SHP77 (cell line): ENCODE measurements at places on chromosomes 2 and 18.

- DNase-seq: no peak
Measured at GRCh38 chr2:13334545-13334944, 617.8 kb downstream of the TRIB2 start.

DNA sequence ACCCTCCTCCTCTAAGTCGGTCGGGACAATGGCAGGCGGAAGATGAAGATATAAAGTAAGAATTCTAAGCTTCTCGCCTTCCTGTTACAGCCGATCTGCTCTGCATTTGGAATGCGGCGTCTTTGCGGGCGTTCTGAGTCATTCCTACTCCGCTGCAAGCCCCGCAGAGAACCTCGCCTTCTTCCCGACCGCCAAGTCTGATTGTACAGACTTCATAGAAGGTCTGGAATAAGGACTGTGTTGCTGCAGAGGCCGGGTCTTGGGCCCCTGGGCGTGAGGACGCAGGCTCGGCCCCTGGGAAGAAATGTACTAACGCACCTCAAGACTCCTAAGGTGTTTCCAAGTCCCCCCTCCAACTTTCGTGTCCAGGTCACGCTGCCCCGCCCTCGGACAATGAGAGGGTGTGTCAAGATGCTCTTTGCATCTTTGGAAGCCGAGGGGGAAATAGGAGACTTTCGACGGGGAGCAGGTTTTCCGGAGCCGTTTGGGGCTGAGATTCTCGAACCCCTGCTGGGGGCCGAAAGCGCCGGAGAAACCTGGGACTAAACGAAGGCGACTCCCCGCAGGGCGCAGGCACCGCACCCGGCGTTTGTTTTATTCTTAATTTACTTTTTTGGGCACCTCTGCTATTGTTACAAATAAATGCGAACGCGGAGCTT, 12.7 kb upstream of the PAX3 start:
- DNase-seq: no peak

GRCh38 chr2:143893371-143893770, 626.5 kb downstream of the ZEB2 start:
- DNase-seq: no peak

DNA sequence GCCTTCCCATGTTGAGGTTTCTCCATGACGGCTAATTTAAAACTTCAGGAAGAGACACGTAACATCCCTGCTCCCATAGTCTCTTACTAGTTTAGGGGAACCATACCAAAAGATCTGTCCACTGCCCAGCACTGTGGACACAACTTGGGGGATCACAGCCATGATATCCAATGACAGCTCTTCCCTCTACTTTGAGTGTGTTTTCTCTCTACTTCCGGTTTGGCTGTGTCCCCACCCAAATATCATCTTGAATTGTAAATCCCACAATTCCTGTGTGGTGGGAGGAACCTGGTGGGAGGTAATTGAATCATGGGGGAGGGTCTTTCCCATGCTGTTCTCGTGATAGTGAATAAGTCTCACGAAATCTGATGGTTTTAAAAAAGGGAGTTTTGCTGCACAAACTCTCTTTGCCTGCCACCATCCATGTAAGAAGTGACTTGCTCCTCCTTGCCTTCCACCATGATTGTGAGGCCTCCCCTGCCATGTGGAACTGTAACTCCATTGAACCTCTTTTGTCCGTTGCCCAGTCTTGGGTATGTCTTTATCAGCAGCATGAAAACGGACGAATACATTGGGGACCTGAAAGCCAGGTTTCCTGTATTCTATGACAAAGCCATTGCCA, 1.6 kb upstream of the MGAT4A start:
- no peak for DNase-seq

GRCh38 chr2:98852932-98853331, 83.1 kb downstream of the CRACDL start:
- DNase-seq: no peak

DNA sequence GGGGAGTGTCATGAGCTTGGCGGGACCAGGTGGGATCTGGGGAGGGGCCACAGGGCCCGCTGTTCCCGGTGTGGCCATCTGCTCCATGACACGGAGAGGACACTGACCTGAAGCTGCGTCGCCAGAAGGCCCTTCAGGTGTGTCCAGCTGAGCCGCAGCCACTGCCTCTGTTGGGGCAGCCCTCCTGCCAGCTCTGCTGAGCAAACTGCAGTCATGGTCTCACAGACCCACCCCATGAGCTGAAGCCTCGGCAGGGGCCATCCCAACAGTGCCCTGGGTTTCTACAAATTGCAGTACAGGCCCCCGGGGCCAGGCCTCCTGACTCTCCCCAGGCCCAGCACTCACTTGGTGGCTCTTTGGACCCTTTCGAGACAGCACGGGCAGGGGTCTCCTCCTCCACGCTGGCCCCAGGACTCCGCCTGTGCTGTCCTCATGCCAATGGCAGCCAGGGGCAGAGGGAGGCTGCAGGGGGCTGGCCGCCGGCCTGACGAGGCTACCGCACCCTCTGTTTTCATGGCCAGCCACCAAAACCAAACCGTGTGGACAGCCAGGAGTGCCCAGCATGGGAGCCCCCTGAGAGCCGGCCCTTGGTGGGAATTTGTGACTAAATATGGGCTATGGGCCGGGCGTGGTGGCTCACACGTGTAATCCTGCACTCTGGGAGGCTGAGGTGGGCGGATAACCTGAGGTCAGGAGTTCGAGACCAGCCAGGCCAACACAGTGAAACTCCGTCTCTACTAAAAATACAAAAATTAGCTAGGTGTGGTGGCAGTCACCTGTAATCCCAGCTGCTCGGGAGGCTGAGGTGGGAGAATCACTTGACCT, 175.2 kb upstream of the SALL3 start:
- no peak for DNase-seq

DNA sequence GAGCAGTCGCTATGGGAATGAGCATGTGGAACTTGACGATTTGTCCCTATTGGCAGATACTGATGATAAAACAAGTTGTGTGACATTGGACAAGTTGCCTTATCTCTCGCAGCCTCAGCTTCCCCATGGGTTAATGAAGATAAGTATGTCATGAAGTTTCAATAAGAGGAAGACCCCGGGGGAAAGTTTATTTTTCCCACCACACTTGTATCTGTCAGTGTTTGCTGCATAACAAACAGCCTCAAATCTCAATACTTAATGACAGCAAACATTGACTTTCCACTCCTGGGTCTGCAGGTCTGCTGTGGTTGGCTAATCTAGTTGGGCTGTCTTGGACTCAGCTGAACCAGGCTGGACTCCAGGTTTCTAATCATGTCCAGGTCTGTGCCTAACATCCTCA, 45.8 kb downstream of the INPP5D start:
- no peak for DNase-seq

- DNase-seq: no peak
Measured at GRCh38 chr2:36371928-36372391, 16.4 kb downstream of the CRIM1 start.

GRCh38 chr2:241817126-241817820, 8.3 kb downstream of the NEU4 start:
- DNase-seq: no peak

DNA sequence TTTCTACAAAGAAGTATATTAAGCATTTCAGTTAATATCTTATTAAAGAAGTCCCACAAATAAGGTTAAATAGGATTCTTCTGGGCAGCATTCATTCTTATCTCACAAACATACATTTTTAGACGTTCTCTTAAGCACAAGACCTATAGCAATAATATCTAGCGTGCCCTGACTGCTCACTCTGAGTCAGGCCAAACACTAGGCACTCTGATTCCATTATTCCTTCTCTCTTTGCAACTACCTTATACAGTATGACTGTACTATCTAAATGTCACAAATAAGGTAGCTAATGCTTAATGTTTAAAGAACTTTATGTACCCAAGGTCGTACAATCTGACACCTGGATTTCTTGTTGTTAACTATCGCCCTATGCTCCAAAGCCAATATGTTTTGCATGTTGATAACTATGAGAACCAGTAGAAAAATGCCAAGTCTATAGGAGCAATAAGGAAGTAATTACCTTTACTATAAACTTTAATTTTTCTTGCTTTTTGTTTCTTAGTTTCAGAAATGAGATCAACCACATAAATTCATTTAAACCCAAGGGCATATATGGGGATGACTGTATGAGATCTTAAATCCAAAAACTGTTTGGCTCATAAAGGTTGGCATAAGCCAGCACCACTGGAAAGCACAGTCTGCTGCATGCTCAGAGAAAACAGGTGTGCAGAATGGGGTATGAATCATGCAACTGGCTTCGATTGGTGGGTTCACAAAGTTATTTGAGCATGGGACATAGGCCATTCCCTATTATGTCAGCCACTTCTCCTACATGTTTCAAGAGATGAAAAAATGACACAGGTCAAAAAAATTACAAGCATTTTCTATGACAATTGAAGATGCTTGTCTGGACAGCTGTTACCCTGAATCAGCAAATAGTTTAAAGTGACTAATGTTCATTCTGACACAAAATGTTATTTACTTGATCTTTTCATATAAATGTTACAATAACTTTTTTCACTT, 352.0 kb downstream of the IRS1 start:
- DNase-seq: no peak

- no peak for DNase-seq
Measured at GRCh38 chr2:29317077-29317517, 201.9 kb downstream of the CLIP4 start.

DNA sequence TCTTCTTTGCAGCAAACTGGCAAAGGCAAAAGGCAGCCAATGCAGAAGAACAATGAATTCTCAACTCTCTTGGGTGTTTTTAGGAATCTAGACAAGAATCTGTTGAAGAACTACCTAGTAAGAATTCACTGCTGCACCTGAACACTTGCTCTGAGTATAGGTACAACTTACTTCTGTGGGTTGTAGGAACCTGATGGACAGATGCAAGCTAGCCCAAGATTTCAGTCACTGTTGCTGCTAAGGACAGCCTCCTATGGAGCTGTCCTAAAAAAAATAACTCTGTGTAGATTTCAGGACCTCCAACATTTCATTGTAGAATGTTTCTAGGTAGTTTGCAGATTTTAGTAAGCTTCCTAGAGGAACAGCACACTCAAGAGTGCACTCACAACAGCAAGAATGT, 363.5 kb downstream of the CBLN2 start:
- no peak for DNase-seq

DNA sequence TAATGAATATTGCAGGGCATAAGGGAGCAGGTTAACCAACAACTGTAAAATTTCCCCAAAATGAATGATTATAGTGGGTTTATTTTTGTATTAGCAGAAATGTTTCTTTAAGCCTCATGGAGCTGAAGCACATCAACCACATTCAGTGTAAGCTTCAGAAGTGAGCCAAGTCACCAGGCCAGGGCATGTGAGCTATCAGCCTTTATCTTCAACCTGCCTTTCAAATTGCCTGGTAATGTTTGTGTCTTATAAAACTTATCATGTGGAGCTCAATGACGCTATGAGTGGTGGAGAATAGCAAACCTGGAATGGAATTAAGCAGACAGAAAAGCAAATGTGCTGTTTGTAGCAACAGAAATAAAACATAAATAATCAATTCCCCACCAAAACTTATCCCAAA, 1068.4 kb downstream of the LRP1B start:
- no peak for DNase-seq

GRCh38 chr2:205435970-205436369, 246.3 kb upstream of the NRP2 start:
- DNase-seq: no peak

DNA sequence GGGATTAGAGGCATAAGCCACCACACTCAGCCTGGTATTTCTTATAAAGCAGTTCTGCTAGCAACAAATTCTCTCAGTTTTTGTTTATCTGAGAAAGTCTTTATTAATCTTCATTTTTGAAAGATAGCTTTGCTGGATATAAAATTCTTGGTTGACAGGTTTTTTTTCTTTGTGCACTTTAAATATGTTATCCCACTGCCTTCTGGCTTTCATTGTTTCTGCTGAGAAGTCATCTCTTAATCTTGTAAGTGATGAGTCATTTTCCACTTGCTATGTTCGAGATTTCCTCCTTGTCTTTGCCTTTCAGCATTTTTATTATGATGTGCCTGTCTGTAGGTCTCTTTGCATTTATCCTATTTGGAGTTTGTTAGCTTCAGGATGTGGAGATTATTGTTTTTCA, 5.9 kb upstream of the ELAC1 start:
- DNase-seq: no peak

- no peak for DNase-seq
Measured at GRCh38 chr2:145277922-145278321, 758.0 kb upstream of the ZEB2 start.

- no peak for DNase-seq
Measured at GRCh38 chr2:121790276-121790956, 35.0 kb downstream of the TSN start.

DNA sequence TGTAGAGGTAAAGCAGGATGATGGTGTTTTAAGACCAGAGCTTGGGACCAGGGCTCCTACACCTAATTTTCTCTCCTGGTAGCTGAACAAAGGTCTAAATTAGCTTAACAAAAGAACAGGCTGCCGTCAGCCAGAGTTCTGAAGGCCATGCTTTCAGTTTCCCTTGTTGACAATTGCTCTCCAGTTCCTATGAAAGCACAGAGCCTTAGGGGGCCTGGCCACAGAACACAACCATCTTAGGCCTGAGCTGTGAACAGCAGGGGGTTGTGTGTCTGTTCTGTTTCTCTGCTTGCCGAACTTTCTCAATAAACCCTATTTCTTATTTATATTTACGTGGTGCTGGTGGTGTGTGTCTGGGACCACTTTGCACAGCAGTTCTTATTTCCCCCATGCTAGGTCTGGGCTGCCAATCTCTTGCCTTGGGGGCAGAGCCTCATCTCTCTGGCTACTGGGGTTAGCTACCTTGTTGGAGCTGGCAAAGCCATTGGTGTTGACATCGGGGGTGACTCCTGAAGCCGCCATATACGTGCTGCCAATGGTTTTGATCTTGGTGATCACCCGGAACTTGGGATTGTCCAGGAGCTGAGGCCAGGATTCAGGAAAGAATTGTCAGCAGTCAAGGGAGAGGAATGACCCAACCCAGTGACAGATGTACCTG, 29.0 kb downstream of the CENPO start:
- DNase-seq: no peak

- DNase-seq: no peak
Measured at GRCh38 chr2:216350214-216350791, 22.0 kb downstream of the MARCHF4 start.

DNA sequence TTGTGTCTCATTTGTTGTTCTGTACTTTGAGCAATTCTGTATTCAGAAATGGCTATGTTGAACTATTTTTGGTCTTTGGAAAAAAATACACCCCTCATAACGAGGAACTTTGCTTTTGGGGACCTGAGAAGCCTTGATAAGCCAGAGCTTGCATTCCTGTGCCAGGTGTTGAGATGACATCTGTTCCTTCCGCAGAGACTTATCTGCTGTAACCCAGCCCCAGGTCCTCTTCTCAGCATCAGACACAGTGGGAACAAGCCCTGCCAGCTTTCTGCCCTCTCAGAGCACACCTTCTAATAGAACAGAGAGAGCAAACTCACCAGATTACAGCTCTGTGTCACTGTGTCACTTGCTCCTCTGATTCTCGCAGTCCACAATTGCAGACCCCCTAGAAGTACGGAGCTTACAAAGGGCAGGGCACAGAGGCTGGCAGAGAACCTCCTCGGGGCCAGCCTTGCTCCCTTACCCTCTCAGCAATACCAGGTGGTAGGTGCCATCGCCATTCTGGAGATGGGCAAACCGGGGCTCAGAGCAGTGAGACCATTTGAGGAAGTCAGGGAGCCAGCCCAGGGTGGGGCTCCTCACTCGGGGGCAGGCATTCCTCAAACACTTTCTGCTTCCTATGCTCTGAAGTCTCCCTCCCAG, 97.4 kb downstream of the DDX1 start:
- no peak for DNase-seq

- DNase-seq: no peak
Measured at GRCh38 chr2:224309176-224309575, 92.7 kb downstream of the FAM124B start.

GRCh38 chr18:50079571-50080295, 115.2 kb downstream of the MYO5B start:
- DNase-seq: no peak
